Hematopoietic multipotent progenitor cell treated with erythropoietin and hydrocortisone succinate and interleukin-3 and kit ligand, for 17 days (in vitro differentiated cells): ENCODE measurements at places on chromosomes 6 and 20.

- no peak for DNase-seq
Measured at GRCh38 chr20:35333606-35334005, 41.4 kb upstream of the FAM83C start.

DNA sequence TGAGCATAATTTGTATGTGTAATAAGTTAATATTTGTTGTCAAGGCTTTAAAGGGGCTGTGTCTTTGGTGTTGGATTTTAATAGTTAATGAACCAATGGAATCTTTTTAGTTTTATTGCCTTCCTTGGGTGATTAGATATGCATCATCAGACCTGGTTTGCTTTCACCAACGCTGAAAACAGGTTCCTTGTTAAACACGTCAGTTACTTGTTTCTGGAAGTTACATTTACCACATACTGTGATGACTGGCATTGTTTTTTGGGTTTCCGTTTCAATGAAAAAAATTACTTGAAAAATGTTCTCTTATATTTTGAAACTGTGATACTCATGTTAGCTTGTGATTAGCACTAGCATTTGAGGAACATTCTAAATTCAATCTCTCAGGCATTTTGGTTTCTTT is 58.6 kb upstream of the RNF144B start:
- no peak for DNase-seq

GRCh38 chr20:53097791-53098190 is 125.6 kb downstream of the TSHZ2 start:
- no peak for DNase-seq

- no peak for DNase-seq
Measured at GRCh38 chr6:68575765-68576439, 59.2 kb upstream of the ADGRB3 start.

GRCh38 chr6:90173262-90173925 is 123.2 kb downstream of the BACH2 start:
- DNase-seq: no peak

GRCh38 chr20:42475773-42476172 is 713.9 kb downstream of the PTPRT start:
- DNase-seq: no peak
